SJCRH30 (cell line): ENCODE measurements at places on chromosomes 11 and 22. TPM values are rescaled to one million over a fixed set of nuclear protein-coding genes. Genes with fewer than 3 reads are reported as not detected.

GRCh38 chr11:25423436-25424199 lies 908.3 kb upstream of the ANO3 start:
- H3K27me3 ChIP-seq = no peaks in the 10 kb centered on the region
- H3K4me1 ChIP-seq = no peaks in the 10 kb centered on the region; the same call in 1 of the 2 replicates
- H3K4me3 ChIP-seq = no peak overlapping the region
- H3K27ac ChIP-seq = 0 out of 2 replicates have a peak overlapping the region, but pooled peaks have one; percentile 13
- H3K36me3 ChIP-seq = no peaks in the 10 kb centered on the region
- peak; percentile 15 for DNase-seq

MED15 gene
- 14.7 and 15.2 TPM in 2 replicates for total RNA-seq

GRCh38 chr11:15764948-15765347 lies 591.4 kb downstream of the SOX6 start:
- no peaks in the 10 kb centered on the region for H3K36me3 ChIP-seq
- no peaks in the 10 kb centered on the region for H3K4me1 ChIP-seq
- H3K27me3 ChIP-seq = no peaks in the 10 kb centered on the region

GP1BB gene
- 2.5 and 4.4 TPM in 2 replicates for total RNA-seq

EIF3D gene
- 211 and 216 TPM in 2 replicates for total RNA-seq

DNA sequence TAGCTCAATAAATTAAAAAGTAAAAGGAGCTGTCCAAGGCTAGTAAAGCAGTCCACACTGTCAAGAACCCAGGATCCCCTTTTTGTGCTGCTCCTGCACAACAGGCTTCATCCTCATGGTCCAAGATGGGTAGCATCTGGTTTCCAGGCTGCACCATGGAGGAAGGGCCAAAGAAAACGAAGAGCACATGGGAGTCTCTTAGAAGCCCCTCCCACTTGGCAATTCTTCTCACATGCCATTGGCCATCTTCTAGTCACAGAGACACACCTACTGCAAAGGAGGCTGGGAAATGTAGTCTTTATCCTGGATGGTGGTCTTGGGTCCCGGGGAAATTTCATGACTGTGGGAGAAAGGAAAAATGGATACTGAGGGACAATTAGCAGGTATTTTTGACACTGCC lies 37.8 kb downstream of the PRR5L start:
- DNase-seq = peak; percentile 63
- no peaks in the 10 kb centered on the region for H3K27me3 ChIP-seq
- H3K27ac ChIP-seq = no peak overlapping the region

MS4A6E gene
- not detected in 2 replicates for total RNA-seq

GRCh38 chr11:105032495-105032894 lies 2.4 kb downstream of the CASP1 start:
- no peaks in the 10 kb centered on the region for H3K36me3 ChIP-seq
- no peaks in the 10 kb centered on the region for H3K4me1 ChIP-seq
- no peak overlapping the region for H3K4me3 ChIP-seq
- H3K27me3 ChIP-seq = no peaks in the 10 kb centered on the region
- no peak for DNase-seq

DNA sequence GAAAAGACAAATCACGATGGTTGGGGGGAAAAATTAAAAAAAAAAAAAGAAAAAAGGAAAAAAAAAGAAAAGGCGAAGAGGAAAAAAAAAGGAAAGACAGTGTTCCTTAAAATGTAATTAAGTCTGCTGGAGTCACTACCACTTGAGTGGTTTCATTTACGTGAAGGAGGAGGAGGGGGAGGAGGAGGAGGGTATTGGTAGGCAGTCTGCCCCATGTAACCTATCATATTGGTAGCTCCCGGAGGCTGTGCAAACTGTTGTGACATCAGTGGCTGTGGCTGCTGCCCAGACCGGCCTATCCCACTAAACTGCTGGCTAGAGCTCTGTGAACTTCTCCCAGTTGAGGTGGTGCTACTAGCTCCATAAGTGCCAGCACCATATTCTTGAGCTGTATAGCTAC lies 17.9 kb downstream of the KDELR3 start:
- H3K27ac ChIP-seq = no peak overlapping the region
- DNase-seq = no peak
- H3K27me3 ChIP-seq = no peaks in the 10 kb centered on the region
- no peaks in the 10 kb centered on the region for H3K4me1 ChIP-seq
- peaks cover 95% of the 10 kb centered on the region for H3K36me3 ChIP-seq

FANCF gene
- 8.7 and 9.8 TPM in 2 replicates for total RNA-seq

GRCh38 chr11:119248750-119249670 lies 42.9 kb downstream of the CBL start:
- H3K36me3 ChIP-seq = no peaks in the 10 kb centered on the region
- DNase-seq = no peak
- no peaks in the 10 kb centered on the region for H3K27me3 ChIP-seq
- no peaks in the 10 kb centered on the region for H3K4me1 ChIP-seq

GRCh38 chr11:101336858-101337257 lies 207.2 kb upstream of the PGR start:
- H3K27ac ChIP-seq = no peak overlapping the region
- DNase-seq = no peak
- no peak overlapping the region for H3K4me3 ChIP-seq
- peaks cover 4% of the 10 kb centered on the region; the same call in 1 of the 2 replicates for H3K4me1 ChIP-seq
- H3K36me3 ChIP-seq = no peaks in the 10 kb centered on the region

GLB1L3 gene
- total RNA-seq = not detected in 2 replicates

DNA sequence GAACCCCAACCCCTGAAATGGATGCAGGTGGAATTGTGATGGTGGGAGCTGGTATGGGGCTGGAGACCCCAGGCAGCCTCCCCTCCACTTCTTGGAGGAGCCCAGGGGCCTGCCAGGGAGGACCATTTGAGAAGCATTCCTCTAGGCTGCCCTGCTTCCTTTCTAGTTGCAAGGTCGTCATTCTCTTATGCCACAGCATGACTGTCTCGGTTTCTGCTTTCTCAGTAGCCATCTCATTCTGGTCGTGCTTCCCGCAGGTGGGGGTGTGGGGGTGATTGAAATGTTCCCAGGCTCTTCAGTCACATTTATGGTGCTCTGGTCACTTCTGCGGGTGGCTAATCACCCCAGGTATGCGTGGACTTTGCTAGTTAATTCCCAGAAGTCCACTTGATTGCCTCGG lies 223.7 kb upstream of the TBCEL start:
- H3K36me3 ChIP-seq = no peaks in the 10 kb centered on the region
- no peak for DNase-seq
- no peaks in the 10 kb centered on the region for H3K27me3 ChIP-seq
- no peak overlapping the region for H3K4me3 ChIP-seq

GRCh38 chr22:30934053-30934452 lies 34.5 kb downstream of the MORC2 start:
- H3K4me3 ChIP-seq = no peak overlapping the region
- no peak for DNase-seq
- no peaks in the 10 kb centered on the region for H3K4me1 ChIP-seq
- H3K36me3 ChIP-seq = peaks cover 76% of the 10 kb centered on the region

MUC6 gene
- total RNA-seq = not detected in 2 replicates

DNA sequence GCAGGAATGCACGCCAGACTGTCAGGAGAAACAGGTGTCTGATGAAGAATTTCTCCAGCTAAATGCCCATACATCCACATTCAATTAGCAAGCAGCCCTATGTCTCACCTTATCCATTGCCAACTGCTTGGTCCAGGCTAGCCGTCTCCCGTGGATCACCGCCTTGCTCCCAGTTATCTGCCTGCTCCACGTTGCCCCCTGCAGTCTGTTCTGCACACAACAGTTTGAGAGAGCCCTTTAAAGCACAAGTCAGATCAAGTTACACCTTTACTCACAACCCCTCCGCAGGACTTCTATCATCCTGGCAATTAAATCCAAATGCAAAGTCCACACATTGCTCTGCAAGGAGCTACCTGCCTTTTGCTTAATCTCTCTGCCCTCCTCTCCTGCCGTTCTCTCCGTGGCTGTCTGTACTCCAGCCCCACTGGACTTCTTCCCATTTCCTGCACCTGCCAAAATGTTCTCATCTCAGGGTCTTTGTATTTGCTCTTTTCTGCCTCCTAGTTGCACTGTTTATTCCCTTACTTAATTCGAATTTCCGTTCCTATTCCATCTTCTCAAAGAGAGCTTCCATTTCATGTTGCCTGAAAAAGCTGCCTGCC lies 185.3 kb upstream of the LARGE1 start:
- H3K4me1 ChIP-seq = no peaks in the 10 kb centered on the region
- H3K27me3 ChIP-seq = no peaks in the 10 kb centered on the region
- DNase-seq = peak; percentile 73
- H3K4me3 ChIP-seq = no peak overlapping the region

DNA sequence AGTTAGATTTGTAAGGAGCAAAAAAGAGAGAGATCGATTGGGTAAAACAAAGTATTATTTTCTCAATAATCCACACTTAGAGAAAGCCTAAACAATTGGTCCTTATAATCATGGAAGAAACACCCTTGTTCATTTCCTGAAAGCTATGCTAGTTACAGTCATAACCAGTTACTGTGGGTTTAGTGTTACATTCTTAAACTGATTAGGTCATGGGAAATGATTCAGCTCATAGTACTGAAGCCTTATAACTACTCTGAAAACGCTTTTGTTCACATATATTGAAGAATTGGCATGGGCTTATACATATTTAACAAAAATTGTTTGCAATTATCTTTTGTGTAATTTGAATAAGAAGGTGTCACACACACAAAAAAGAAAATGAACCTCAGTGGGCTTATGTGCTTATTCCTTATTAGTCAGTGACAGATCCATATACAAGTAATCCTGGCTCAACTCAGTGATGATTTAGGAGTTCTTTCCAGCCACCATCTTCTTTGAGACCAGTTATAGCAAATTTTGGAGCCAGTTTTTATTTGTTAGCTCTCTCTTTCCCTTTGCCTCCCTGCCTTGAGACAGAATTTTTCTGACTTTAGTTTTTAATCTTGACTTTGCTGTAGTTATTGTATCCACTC lies 198.5 kb upstream of the CTSC start:
- H3K27ac ChIP-seq = peak overlapping the region; percentile 42
- no peaks in the 10 kb centered on the region for H3K27me3 ChIP-seq
- peaks cover 11% of the 10 kb centered on the region for H3K4me1 ChIP-seq
- no peak overlapping the region for H3K4me3 ChIP-seq
- H3K36me3 ChIP-seq = no peaks in the 10 kb centered on the region

CNTF gene
- total RNA-seq = 1.5 and 1.6 TPM in 2 replicates

DNA sequence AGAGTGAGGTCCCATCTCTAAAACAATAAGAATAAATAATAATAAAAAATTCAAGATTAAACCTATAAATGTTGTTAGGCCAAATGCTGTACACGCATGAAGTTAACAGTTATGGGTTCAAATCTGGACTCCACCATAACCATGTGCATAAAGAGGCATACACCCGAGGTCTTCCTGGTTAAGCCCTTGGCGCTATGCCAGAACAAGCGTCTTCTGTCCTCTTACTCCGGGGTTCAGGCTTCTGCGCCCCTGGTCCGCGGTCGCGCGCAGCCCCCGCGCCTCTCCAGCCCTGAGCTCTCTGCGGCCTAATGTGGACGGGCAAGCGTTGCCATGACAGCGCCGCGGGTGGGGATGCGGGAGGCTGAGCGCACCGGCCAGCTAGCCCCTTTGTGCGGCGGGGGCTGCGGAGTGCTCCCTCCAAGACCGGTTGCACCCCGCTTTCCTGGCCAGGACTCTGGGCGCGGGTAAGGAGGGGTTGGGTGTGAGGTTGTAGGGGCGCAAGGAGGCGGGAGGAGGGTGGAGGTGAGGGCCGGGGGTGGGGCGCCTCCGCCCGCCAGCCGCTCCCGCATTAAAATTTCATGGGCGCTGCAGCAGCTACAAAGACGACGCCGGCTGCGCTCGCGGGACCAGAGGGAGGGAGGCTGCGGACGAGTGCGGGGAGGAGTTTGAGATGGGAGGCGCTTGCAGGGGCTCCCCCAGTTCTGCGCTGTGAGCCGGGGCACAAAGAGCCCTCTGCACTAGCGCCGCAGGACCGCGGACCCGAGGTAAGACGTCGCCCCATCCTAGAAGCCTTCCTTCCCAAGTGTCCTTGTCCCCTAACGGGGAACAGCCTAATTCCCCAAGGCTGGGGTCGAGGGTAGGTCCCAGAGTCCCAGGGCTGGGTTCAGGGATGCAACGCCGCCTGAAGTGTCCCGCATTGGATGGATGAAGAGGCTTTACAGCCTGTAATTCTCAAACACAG lies at the start of gene MIAT:
Gene MIAT, plus strand, starts transcription at position 698 of the 961 bp plus-strand sequence.
- H3K4me3 ChIP-seq = peak within 1 kb of the TSS; percentile 48
- DNase-seq = no peak
- H3K27ac ChIP-seq = 0 out of 2 replicates have a peak within 1 kb of the TSS, but pooled peaks have one; percentile 14
- no peaks in the 10 kb centered on the region for H3K27me3 ChIP-seq
- no peaks in the 10 kb centered on the region for H3K36me3 ChIP-seq
- H3K4me1 ChIP-seq = peaks cover 13% of the 10 kb centered on the region

- no peak overlapping the region for H3K4me3 ChIP-seq
- no peaks in the 10 kb centered on the region for H3K4me1 ChIP-seq
- H3K27ac ChIP-seq = no peak overlapping the region
- H3K27me3 ChIP-seq = no peaks in the 10 kb centered on the region
- no peaks in the 10 kb centered on the region for H3K36me3 ChIP-seq
- no peak for DNase-seq
Measured at GRCh38 chr11:119847853-119848252, 118.9 kb upstream of the NECTIN1 start.

- H3K36me3 ChIP-seq = no peaks in the 10 kb centered on the region
- H3K4me1 ChIP-seq = no peaks in the 10 kb centered on the region
Measured at GRCh38 chr11:111435046-111435698, 56.1 kb upstream of the POU2AF1 start.

DNA sequence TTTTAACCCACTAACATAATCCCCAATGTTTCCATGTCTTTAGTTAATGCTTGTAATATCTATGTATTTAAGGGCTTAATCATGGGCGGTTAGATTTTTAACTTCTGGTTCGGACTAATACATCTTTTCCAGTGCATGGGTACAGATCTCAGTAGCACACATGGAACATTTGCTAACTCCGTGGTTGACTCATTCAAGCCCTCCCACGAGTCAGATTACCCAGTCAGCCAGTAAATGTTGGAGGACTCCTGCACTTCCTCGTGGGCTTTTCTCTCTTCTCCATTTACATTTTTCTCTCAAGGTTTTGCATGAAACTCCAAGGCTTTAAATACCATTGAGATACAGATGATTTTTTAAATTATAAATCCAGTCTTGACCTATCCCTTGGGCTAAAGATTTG lies 313.9 kb downstream of the ST3GAL4 start:
- DNase-seq = no peak
- no peak overlapping the region for H3K4me3 ChIP-seq
- no peak overlapping the region for H3K27ac ChIP-seq

CNGA4 gene
- not detected in 2 replicates for total RNA-seq

- peaks cover 48% of the 10 kb centered on the region for H3K4me1 ChIP-seq
- H3K27ac ChIP-seq = peak overlapping the region; percentile 89
- peak; percentile 86 for DNase-seq
- H3K27me3 ChIP-seq = no peaks in the 10 kb centered on the region
Measured at GRCh38 chr11:61494381-61494961, 14.1 kb upstream of the LRRC10B start.

- H3K36me3 ChIP-seq = no peaks in the 10 kb centered on the region
- H3K27ac ChIP-seq = no peak overlapping the region
- H3K27me3 ChIP-seq = no peaks in the 10 kb centered on the region
- no peak overlapping the region for H3K4me3 ChIP-seq
- no peak for DNase-seq
Measured at GRCh38 chr11:72245263-72245816, 1.4 kb upstream of the PHOX2A start.

- peaks cover 20% of the 10 kb centered on the region for H3K4me1 ChIP-seq
- H3K27me3 ChIP-seq = no peaks in the 10 kb centered on the region
- peak overlapping the region; percentile 66 for H3K27ac ChIP-seq
- no peaks in the 10 kb centered on the region for H3K36me3 ChIP-seq
Measured at GRCh38 chr11:130435671-130436070, 7.3 kb upstream of the ADAMTS8 start.

- no peak overlapping the region for H3K27ac ChIP-seq
- H3K4me3 ChIP-seq = no peak overlapping the region
- H3K36me3 ChIP-seq = no peaks in the 10 kb centered on the region
- peaks cover 5% of the 10 kb centered on the region; the same call in 1 of the 2 replicates for H3K4me1 ChIP-seq
Measured at GRCh38 chr11:11672789-11673188, 51.0 kb upstream of the GALNT18 start.

GRCh38 chr11:33454264-33454663 lies 197.1 kb downstream of the HIPK3 start:
- H3K36me3 ChIP-seq = no peaks in the 10 kb centered on the region
- peaks cover 15% of the 10 kb centered on the region for H3K4me1 ChIP-seq
- no peak overlapping the region for H3K4me3 ChIP-seq
- no peak for DNase-seq
- no peaks in the 10 kb centered on the region for H3K27me3 ChIP-seq
